ENCODE measurements at places on chromosomes 7 and 10. TPM values are rescaled to one million over a fixed set of nuclear protein-coding genes. Genes with fewer than 3 reads are reported as not detected.
A peak's percentile ranks its signal among the peaks of the same experiment; 100 is the strongest.

GRCh38 chr10:99906470-99906869 is 103.3 kb downstream of the DNMBP start:
- no peak for DNase-seq
- no peak overlapping the region for H3K27ac ChIP-seq
- H3K4me3 ChIP-seq, result no peak overlapping the region
- peaks cover 2% of the 10 kb centered on the region for H3K27me3 ChIP-seq
- no peaks in the 10 kb centered on the region for H3K36me3 ChIP-seq

GRCh38 chr10:122050811-122051210 is 61.8 kb downstream of the TACC2 start:
- no peaks in the 10 kb centered on the region for H3K27me3 ChIP-seq
- H3K4me3 ChIP-seq, result no peak overlapping the region
- DNase-seq, result no peak
- H3K36me3 ChIP-seq, result no peaks in the 10 kb centered on the region

CPVL gene
- total RNA-seq, result not detected

DNA sequence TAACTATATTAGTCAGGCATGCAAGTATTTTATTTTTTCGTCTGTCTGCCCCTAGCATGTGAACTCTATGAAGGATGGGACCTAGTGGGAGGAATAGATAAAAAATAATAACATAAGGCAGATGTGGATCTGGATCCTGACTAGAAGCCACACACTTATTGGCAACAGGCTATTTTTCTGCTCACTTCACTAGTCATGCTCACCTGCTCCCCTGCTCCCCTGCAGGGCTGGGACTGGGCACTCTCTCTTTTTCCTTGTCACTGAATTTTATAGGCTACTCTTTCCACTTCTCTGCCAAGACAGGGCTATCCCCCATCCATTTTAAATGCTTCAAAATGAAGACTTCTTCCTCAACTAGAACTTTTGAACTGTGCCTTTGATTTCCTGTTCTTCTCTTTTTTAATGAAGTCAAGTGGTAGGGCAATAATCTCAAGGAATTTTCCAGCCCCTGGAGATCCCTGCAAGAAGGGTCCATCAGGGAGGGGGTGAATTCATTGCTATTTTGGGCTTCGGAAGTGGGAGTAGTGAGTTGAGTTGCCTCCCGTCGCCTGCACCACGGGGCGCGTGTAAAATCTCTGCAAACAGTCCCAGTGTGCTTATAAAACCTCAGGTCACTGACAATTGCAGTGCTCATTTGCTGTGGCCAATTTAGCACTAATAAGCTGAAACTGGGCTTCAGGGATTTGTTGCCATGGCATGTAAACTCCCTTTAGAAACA is 156.7 kb upstream of the NPVF start:
- H3K4me3 ChIP-seq, result no peak overlapping the region
- H3K4me1 ChIP-seq, result no peaks in the 10 kb centered on the region
- no peak for DNase-seq

DNA sequence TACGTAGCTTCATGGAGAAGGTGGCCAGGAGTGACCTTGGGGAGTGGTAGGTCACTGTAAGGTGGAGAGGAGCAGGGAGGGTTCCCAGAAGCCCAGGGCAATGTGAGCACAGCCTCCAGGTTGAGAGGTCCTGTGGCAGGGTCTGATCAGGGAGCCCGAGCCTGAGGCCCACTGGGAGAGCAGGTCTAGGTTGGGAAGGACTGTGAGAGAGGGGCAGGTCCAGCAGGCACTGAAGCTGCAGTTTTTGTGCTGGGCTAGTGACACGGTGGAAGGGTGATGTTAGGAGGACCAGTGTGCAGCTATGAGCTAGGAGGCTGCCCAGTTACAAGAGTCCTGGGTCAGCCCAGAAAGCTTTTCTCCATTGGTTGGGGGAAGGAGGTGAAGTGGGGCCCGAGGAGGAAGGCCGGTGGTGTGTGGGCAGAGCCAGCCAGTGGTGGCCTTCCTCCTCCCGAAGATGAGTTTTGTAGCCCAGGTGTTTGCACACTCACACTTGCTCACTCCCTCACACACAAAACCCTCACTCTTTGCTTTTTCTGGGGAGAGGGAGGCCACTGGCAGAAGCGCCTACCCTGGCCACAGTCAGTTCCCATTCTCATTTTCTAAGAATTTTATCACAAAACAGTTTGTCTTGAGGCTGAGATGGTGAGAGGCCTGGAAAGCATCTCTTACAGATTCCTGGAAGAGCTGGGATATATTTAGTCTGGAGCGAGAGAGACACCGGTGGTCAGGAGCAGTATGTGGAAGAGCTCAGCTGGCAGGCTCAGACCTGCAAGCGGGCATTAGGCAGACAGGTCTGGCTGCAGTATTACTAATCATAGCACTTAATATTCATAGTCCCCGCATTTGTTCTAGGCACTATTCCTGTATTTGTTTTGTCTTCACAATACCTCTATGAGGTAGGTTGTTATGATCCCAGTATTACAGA is 57.1 kb downstream of the ZNF467 start:
- peaks cover 13% of the 10 kb centered on the region for H3K4me1 ChIP-seq
- H3K36me3 ChIP-seq, result no peaks in the 10 kb centered on the region
- no peak overlapping the region for H3K27ac ChIP-seq
- peak overlapping the region; percentile 83 for H3K4me3 ChIP-seq
- no peak for DNase-seq

DNA sequence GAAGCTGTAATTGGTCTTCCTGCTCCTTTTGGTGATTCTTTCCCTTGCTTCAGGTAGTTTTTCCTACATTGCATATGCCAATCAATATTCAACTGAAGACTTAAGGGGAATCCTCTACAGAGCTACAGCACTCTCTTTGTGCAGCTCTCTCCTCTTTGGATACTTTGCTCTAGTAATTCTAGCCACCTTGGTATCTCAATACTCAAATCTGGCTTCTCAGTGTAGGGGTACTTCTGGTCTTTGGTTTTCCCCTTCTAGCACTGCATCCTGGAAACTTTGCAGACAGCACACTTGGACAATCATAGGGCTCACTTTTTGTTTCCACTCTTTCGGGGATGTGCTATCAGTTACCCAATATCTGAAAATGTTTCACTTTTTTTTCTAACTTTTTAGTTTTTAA is 9.9 kb downstream of the PHTF2 start:
- DNase-seq, result no peak
- no peaks in the 10 kb centered on the region for H3K27me3 ChIP-seq
- H3K4me3 ChIP-seq, result no peak overlapping the region

DNA sequence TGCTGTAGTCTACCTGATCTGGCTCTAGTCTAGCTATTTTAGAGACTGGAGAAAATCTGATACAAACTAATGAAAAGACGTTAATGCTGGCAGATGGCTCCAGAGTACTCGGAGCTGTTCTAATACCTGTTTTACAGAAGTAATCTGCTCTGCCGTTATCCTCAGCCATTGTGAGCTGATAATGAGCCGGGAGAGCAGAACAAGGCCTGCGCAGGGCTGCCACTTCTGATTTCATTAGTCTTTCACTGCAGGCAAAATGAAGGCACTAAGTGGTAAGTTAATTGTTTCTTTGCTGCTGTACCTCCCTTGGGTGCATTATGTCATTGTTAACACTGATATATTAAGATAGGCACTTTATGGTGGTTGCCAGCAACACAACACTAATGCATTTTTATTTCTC is 456.4 kb upstream of the PFKP start:
- no peak overlapping the region for H3K27ac ChIP-seq
- no peaks in the 10 kb centered on the region for H3K4me1 ChIP-seq
- no peaks in the 10 kb centered on the region for H3K36me3 ChIP-seq
- DNase-seq, result no peak

DNA sequence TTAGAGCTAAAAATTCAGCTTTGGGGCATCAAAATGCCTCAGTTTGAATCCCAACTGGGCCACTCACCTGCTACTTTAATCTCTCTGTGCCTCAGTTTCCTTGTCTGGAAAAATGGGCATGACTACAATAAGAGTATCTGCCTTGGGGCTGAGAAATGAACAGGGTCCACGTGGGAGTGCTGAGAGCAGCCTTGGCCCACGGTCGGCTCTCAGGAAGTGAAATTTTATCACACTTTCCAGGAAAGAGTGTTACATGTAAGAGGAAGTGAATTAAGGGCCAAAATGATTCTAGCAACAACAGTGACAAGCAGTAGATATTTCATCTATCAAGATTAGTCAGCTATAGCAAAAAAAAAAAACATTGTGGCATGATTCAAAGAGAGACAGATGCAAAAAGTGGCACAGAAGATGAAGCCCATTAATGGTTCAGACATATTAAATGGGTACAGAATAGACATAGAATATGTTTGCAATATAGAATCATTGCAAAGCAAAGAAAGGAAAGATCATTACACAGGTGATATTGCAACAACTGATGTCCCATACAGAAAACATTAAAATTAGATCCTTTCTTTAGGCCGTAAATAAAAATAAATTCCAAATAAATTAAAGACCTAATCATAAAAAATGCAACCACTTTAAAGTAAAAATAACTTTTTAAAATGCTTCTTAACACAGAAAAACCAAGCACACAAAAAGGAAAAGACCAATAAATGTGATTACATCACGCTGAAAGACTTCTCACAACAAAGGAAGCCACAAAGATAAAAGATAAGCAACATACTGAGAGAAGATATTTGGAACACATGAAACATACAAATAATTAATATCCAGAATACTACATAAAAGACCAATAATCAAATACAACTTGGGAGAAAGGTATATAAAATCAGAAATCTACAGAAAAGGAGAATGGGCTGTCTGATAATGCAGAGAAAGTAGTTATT is 4.3 kb downstream of the TMEM273 start:
- peaks cover 15% of the 10 kb centered on the region for H3K27me3 ChIP-seq
- DNase-seq, result no peak

- H3K36me3 ChIP-seq, result no peaks in the 10 kb centered on the region
- DNase-seq, result no peak
- H3K4me1 ChIP-seq, result no peaks in the 10 kb centered on the region
- no peak overlapping the region for H3K27ac ChIP-seq
These were observed 180.5 kb downstream of the MAGI2 start for GRCh38 chr7:79272938-79273337.

ASB15 gene
- total RNA-seq, result not detected

All from activated T-helper 1 cell treated with anti-CD3 and anti-CD28 coated beads, Interleukin-12 subunit alpha, Interleukin-12 subunit beta, Interleukin-2, Interleukin-4 antibody, amounts not matched to agents 30 ng/mL and 10 ng/mL and 1 ng/mL, durations not matched to agents 14 hours and 24 hours and 36 hours (primary cell).